ENCODE measurements at places on chromosomes 2 and 18.

DNA sequence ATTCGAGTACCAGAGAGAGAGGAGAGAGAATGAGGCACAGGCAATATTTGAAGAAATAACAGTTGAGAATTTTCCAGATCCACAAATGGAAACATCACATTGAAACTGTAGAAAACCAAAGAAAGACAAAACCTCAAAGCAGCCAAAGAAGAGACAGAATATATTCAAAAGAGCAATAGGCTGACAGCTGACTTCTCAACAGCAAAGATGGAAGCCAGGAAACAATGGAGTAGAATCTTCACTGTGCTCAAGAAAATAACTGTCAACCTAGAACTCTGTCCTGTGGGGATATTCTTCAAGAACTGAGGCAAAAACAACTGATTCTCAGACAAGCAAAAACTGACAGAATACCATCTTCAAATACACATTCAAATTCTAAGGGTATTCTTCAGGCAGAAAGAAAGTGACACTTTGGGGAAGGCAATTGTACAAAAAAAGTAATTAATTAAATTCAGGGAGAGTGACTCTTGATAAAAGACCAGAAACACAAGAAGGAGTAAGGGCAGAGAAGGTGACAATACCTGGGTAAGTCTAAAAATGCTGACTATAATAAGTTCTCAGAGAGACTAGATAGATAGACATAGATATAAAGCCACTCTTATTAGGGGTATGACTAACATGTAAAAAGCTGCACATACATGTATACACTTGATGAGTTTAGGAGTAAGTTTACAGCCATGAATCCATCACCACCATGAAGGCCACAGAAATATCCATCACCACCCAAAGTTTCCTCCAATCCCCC, 25.6 kb downstream of the ANKMY1 start:
- no peak for DNase-seq

- no peak for DNase-seq
Observed at GRCh38 chr18:42131066-42131929, 176.3 kb downstream of the PIK3C3 start.

GRCh38 chr2:19046986-19047780, 311.2 kb downstream of the OSR1 start:
- no peak for DNase-seq

DNA sequence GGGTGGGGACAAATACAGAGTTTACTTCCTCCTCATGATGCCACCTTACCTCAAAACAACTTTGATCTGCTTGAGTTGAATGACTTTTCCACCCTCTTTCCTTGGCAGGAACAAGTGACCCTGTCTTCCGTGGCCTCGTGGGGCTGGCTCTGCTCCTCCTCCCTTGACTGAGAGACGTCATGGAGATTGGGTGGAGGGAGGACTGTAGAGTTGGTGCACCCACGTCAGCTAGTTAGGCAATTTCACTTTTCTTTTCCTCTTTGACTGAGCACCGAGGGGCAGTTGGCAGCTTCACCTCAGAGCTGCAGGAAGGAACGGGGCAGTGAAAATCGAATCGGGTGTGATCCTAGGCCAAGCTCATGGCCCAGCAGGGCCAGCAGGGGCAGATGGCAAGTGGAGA, at the start of gene SP140:
Gene SP140, plus strand, starts transcription at position 251 of the 400 bp plus-strand sequence. Its CDS starts 109 bp downstream, at position 360.
- no peak for DNase-seq

DNA sequence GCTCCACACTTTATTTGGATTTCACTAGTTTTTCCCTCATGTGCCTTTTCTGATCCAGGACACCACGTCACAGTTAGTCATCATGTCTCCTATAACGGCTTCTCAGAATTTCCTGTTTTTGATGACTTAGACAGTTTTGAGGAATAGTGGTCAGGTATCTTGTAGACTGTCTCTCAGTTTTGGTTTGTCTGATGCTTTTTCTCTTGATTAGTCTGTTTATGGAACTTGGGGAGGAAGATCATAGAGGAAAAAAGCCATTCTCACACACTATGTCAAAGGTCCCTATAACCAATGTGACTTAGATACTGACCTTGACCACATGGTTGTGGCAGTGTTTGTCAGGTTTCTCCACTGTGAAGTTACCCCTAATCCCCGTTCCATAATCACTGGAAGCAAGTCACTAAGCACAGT, 89.0 kb downstream of the RAPH1 start:
- DNase-seq: no peak

DNA sequence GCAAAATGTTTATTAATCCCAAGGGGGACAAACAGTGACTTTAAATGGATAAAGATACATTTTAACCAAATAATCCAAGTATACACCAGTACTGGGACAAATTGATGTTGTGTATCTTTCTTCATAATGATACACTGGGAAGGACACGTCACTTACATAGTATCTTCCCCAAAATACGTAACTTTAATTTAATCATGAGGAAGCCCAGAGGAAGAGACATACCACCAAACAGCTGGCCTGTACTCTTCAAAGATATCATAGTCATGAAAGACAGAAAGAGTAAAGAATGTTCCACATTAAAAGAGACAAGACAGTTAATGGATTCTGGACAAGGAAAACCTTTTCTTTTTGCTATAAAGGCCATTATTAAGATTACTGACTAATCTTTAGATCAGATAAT, 37.1 kb downstream of the AGFG1 start:
- no peak for DNase-seq

- DNase-seq: no peak
Observed at GRCh38 chr2:130728007-130728454, 839 bp upstream of the GPR148 start.

DNA sequence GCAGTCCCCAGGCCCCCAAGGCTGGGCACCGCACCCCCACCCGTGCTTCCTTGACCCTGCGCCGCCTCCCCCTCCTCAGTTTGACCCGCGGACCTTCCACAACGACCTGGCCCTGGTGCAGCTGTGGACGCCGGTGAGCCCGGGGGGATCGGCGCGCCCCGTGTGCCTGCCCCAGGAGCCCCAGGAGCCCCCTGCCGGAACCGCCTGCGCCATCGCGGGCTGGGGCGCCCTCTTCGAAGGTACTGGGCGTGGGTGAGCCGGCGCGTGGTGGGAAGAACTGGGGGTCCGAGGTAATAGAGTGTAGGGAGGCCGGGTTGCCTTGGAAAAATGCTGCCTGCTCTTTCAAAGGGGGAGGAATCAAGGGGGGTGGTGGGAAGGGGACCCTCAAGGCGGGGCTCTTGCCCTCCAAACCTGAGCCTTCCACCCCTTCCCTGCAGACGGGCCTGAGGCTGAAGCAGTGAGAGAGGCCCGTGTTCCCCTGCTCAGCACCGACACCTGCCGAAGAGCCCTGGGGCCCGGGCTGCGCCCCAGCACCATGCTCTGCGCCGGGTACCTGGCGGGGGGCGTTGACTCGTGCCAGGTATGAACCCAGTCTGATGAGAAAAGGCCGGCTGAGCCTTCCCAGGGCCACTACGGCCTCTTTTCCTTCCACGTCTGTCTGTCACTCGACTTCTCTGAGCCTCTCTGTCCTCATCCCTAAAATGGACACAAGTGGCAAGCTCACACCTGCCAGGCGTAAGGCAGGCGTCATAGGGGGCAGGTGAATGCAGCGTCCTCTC, 2.6 kb downstream of the PRSS56 start:
- DNase-seq: no peak

DNA sequence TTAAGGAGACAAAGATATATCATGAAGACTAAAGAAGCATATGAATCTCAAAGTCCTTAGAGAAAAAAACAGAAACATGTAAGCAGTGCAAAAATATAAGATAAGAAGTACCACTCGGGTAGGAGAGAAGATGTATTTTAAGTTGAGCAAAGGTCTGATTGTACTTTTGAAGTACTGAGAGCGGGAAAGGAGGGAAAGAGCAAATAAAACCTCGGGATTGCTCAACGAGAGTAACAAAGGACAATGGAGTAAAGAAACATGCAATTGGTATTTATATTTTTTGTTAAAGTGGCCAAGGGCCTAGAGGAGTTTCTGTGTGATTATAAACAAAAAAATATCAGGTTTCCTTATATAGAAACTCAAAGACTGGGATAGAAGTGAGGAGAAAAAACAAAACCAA, 251.9 kb downstream of the LNPK start:
- no peak for DNase-seq

GRCh38 chr2:73109431-73110167, 3.1 kb downstream of the RAB11FIP5 start:
- DNase-seq: no peak

DNA sequence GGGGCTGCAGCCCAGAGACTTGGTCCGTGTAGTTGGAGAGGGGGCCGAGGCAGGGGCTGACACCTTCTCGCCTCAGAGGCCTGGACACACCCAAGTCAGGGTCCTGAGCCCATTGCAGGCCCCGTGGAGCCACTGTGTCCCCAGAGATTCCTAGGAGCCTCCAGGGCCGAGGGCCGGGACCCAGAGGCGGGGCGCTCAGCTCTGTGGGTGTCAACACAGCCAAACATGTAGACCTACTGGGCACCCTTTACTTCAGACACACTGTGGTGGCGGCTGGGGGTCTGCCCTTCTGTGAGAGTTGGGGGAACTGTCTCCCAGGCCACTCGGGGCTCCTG, 459 bp upstream of the ESPNL start:
- no peak for DNase-seq

GRCh38 chr2:99857372-99857771, 285.0 kb downstream of the AFF3 start:
- no peak for DNase-seq

DNA sequence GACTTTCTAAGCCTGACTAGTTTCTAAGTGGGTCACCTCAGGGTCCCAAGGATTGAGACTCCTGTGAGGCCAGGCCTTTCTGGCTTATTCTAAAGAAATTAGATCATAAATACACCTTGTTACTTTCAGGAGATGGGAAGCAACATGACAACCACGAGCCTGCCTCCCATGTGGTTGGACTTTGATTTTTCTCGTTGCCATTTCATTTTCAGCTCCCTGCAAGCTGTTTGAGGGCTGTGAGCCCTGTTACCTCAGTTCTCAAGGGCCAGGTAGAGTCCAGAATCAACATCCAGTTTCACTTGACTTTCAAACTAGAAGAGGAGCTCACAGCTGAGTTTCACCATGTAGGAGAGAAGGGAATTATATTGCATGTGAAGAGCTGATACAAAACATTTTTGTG, 159.8 kb upstream of the BCL2L11 start:
- no peak for DNase-seq

GRCh38 chr2:43082903-43083677, 143.3 kb downstream of the ZFP36L2 start:
- no peak for DNase-seq

GRCh38 chr2:61426267-61426897, 44.5 kb downstream of the USP34 start:
- DNase-seq: no peak

DNA sequence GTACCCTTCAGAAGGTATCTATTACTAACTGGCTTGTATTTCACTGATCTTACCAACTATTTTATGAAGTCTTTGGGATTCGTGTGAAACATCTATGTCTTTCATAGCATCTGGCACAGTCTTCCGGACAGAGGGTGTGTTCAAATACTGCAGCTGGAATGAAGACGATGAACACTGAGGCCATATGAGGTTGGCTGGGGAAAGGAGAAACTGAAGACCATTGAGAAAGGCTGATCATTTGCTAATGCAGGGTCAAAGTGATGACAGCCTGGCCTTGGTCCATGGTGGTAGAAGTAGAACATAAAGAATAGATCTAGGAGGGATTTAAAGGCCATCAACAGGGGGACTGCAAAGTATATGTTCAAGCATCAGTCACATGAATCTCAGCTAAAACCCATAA, 132.7 kb downstream of the CCBE1 start:
- no peak for DNase-seq

- no peak for DNase-seq
Observed at GRCh38 chr2:16050261-16050907, 110.0 kb downstream of the MYCN start.

GRCh38 chr2:201507725-201508124, 56.2 kb downstream of the STRADB start:
- no peak for DNase-seq

GRCh38 chr2:137194111-137194510, 428.8 kb downstream of the THSD7B start:
- no peak for DNase-seq

DNA sequence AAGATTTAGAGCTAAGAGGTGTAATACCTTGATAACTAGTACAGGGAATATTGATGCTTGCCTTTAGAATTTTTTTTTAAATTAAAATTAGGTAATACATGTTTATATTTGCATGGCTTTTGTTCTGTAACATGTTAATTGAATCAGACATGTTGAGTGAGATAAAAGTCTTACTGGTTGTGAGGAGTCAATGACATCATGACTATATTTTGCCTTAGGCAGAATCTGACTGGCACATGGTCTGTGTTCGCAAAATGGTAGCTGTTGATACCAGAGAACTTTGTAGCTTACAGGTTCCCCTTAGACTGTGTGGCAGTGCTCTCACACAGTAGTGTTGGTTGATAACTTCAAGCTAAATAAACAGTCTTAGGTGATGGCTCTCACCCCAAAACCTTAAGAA, 199.7 kb downstream of the PTPRM start:
- no peak for DNase-seq

GRCh38 chr2:236307641-236308040, 43.4 kb upstream of the ASB18 start:
- no peak for DNase-seq

DNA sequence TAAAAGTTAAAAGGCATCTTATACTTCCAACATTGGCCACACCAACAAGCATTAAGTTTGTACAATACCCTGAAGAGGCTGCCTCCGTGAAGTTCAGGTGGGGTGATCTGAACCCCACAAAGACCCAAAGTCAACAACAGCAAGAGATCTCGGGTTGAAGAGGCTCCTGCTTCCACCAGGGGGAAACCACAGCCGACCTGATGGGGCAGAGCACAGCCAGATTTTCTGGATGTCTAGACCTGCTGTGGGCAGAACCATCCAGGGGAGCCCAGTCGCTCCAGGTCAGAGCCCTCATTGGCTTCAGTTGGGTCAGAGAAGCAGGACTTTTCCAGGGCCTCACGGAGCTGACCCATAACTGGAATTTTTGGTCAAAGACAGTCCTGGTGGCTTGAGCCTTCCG, 66.5 kb upstream of the ACKR3 start:
- DNase-seq: no peak

GRCh38 chr2:205748639-205749038, 66.3 kb downstream of the NRP2 start:
- no peak for DNase-seq

- DNase-seq: no peak
Observed at GRCh38 chr2:196719110-196719872, 79.8 kb downstream of the CCDC150 start.

DNA sequence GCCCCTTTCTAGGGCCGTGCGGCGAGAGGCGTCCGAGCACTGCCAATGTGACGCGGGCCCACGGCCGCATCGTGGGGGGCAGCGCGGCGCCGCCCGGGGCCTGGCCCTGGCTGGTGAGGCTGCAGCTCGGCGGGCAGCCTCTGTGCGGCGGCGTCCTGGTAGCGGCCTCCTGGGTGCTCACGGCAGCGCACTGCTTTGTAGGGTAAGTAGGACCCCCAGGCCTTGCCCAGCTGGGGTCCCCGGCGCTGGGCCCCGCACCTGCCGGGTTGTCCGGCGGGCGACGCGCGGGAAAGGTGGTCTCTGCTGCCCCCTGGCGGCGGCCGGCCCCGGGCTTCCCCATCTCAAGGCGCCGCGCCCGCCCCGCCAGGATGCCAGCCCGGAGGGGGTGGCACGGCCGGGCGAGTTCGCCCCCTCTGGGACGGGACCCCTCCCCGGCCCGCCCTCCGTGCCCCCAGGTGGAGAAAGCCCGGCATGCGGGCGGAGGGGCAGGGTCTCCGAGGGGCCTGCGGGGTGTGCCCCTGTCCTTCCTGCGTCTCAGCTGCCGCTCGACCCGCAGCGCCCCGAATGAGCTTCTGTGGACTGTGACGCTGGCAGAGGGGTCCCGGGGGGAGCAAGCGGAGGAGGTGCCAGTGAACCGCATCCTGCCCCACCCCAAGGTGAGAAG, 1.9 kb downstream of the PRSS56 start:
- DNase-seq: no peak
